IPS DF 19.7 (cell line): ENCODE measurements at places on chromosomes 4 and X.

DNA sequence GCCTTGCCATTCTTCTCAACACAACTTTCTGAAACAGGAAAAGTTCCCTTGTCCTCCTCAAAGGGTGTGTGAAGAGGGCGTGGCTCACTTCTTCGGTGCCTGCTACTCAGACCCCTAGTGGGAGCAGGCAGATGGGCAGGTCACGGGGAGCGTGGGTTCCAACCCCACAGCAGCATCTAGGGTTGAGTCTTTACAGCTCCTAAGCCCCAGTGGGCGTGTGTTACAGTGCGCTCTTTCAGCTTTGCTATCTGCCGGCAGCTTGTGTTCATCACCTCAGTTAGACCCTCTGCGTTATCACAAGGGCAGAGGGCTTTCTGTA is 57.5 kb upstream of the KLF3 start:
- DNase-seq, result no peak

DNA sequence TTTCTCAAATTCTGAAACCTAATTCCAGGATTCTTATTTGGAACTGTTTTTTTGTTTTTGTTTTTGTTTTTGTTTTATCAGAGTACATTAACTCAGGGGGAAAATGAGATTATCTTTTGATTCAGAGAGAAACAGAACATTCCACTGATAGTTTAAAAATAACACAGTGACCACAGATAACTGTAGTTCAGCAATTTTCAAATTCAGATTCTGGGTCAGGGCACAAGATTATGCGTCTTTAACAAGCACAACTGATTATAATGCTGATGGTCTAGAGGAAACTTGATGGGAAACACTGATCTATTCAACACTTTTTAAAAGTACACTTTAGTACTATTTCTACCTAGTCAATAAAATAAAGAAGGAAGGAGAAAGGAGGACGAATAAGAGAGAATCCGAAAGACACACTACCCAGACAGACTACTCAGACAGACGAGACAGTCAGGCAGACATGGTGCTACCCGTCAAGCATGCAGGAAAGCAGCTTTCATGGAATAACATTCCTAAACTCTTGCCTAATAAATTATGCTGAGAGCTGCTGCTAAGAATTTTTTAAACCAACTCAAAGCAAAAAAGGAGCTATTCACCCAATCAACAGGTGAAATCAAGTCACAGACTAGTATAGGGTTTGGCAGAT is 59.0 kb downstream of the APBB2 start:
- DNase-seq, result no peak

DNA sequence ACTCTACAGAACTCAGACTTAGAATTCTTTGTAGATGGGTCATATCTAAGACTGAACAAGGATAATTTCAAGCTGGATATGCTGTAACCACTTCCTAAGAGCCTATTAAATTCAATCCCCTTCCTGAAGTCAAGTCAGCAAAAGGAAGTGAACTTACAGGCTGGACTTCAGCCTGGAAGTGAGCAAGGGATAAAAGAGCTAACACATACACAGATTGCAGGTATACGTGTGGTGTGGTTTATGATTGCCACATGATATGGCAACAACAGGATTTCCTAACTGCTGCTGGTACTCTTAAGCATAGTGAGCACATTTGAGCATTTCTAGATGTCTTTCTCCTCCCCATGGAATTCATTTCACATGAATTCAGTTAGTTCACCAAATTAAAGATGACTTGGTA is 38.2 kb upstream of the UXT start:
- DNase-seq, result no peak

DNA sequence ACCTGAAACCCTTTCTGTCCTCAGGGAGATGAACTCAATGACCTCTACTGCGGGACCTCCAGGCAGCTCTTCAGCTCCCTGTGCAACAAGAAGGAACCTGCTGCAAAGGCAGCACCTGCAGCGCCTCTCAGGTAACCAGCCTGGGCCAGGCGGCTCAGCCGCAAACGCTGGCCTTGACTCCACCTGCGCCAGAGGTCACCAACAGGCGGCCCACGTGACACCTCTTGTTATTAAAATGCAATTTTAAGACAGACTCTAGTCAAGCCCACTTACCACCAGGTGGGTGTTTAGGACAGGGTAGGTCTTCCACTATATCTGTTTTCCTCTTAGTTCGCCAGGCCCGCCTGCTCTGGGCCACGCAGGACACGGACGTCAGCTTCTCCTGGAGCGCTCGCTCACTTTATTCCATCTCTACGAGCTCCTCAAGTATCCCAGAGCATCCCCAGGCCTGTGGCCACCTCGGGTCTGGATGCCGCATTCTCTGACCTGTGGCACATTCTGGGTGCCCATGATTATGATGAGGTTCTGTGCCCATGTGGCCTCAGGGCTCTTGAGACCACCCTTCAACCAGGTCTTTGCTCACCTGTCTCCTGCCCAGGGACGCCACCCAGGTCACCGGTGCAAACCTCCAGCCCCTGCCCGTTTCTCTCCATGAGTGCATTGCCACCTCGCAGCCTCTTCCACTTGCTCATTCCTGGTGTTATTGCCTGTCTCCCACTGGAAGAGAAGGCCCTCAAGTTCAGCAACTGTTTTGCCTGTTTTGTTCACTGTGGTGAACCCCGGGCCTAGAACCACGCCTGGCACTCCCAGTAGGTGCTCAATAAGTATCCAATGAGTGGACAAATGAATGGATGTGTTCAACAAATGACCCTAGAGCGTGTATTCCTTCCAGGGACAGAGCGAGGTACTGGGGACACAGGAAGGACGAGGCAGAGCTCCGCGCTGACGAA is 32.8 kb upstream of the JAKMIP1 start:
- no peak for DNase-seq

DNA sequence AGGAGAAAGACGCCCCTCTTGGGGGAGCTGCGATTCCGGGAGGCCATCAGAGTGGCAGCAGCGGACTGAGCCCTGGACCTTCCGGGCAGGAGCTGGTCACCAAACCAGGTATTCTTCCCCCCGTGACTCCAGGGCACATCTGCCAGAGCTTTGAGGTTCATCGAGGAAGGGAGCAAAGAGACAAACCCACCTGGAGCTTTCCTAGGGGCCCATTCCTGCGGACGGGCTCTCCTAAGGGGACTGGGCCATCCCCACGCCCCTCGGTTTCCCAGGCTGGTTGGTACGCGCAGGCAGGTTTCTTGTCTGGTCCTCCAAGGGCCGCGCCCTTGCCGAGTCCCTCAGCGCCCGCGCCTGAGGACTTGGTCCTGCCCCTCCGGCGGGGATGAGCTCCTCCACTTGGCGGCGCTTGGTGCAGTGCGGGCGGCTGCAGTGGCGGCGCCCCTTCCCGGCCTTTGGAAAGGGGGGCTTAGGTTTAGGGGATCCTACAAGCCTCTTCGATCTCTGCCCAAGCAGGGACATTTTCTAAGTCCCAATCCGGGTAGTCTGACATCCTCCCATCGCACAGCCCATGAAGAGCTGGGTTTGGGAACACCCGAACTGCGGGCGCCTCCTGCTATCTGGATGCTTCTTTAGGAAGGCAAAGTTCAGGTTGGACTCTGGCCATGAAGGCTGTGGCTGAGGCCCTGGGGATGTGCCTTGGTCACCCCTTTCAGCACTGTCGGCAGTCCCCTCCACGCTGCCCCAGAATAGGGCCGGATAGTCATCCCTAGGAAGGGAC is 538 bp downstream of the STBD1 start:
- no peak for DNase-seq

- no peak for DNase-seq
Measured at GRCh38 chr4:71545168-71545567, 206.3 kb downstream of the SLC4A4 start.

DNA sequence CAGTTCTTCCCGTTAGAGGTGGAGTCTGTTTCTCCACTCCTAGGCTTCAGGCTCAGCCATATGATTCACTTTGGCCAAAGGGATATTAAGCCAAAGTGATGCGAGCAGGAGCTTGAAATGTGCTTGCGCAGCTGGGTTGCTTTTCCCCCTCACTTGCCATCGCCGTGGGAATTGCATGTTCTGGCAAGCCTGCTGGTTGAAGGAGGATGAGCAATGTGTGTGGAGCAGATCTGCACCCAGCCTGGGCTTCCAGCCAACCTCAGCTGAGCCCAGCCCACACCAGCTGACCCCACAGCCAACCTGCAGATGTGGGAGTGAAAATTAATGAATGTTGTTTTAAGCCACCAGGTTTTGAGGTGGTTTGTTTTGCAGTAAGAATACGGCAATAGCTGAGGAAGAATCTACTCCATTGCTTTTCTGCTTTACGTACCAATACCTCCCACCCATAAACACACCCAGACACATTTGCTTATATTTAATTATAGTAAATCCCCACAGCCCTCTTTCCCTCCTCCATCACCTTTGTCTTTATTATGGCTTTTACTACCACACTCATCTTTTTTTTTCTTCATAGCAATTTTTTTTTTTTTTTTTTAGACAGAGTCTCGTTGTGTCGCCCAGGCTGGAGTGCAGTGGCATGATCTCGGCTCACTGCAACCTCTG is 132.8 kb upstream of the FUNDC1 start:
- no peak for DNase-seq

DNA sequence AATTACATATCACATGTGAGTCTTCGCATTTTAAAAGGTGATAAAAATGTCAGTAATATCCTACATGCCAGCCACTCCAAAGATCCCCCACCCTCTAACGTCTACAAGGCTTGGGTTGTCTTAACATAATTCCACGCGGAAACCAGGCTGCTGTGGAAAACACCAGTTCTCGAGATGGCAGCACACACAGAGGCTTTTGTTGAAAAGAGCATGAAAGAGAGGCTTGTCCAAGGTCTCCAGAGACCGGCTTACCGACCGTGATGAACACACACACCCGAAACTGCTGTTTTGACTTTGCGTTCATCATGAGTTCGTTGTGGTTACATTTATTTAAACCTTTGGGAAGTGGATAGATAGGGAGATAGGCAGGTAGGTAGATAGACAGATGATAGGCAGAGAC is 87.9 kb downstream of the CRLF2 start:
- DNase-seq, result no peak

- DNase-seq, result no peak
Measured at GRCh38 chr4:179601671-179602070, 2159.4 kb upstream of the AGA start.

DNA sequence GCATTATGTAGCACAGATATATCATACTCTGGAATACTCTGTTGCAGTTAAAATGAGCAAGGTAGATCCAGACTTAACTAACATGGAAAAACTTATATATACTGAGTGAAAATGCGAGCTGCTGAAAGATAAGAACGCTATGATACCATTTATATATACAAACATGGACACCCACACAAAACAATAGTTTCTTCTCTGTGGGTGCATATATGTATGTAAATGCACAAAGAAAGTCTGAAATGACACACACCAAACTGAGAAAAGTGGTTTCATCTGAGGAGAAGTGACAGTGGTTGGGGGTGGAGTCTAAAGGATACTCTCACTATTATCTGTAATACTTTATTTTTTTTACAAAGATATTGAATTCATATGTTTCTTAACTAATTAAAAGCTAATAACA is 12.2 kb upstream of the FGF2 start:
- DNase-seq, result no peak

GRCh38 chr4:185839194-185839712 is 27.3 kb upstream of the SORBS2 start:
- DNase-seq, result peak; percentile 99

- no peak for DNase-seq
Measured at GRCh38 chr4:83929550-83929949, 393.6 kb downstream of the GPAT3 start.

DNA sequence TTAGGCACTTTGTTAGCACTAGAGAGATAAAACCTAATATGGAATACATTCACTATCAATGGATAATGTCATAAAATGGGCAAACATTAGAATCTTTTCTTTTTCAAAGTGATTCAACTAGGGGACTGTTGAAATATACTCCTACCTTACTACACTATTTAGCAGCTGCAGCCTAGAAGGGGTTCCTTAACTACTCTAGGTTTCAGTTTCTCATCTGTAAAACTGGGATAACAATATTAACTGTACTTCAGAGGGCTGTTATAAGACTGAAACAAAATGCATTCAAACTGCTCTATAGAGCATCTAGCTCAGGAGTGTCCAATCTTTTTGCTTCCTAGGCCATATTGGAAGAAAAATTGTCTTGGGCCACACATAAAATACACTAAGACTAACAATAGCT is 147.4 kb downstream of the CDS1 start:
- no peak for DNase-seq

DNA sequence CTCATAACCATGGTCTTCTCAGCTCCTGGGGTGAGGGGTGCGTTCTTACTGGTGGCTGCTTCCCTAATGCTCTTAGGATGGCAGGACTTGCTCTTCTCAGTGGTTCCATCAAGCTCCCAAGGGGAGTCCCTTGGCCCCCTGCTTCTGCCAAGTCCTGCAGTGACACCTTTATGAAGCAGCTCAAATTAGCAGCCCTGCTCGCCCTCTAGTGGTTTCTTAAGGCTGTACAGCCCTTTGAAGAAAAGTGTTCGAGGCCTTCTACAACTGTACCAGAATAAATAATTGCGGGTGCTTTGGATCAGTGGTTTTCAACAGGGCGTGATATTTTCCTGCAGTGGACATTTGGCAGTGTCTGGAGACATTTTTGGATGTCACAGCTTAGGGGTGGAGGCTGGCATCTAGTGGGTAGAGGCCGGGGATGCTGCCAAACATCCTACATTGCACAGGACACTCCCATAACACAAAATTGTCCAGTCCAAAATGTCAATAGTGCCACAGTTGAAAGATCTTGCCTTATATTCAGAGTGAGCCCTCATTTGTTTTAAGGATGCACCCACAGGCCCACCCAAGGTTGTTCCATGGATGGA is 204.7 kb upstream of the S100G start:
- DNase-seq, result no peak

GRCh38 chrX:149631234-149632165 is at the start of gene TMEM185A:
TSS of gene TMEM185A (minus strand) at chrX:149631792. CDS start at chrX:149631580, 212 bp downstream.
- DNase-seq, result no peak

DNA sequence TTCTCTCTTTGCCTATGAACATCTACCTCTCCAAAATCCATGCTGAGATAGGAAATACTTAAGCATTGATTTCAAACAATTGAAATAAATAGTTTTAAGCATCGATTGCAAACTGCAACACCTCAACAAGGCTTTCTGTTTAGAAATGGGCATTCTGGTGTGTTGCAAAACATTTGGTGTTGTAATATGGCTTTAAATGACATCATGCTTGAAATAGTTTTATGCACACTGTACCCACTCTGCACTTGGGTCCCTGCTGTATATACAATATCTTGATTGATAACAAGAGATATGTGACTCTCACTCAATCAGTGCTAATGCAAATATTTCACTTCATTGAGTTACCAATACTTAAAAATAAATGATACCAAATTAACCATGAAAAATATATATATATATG is 964.9 kb upstream of the GRIA3 start:
- no peak for DNase-seq
